SHP77 (cell line): ENCODE measurements at places on chromosomes 6 and 20.

GRCh38 chr6:24931718-24932691, 3.8 kb downstream of the RIPOR2 start:
- DNase-seq = no peak

GRCh38 chr6:27297857-27298730, 14.0 kb downstream of the POM121L2 start:
- no peak for DNase-seq

GRCh38 chr6:25675167-25675566, 23.2 kb downstream of the SCGN start:
- DNase-seq = no peak

GRCh38 chr6:45677381-45678284, 299.9 kb upstream of the SUPT3H start:
- no peak for DNase-seq

DNA sequence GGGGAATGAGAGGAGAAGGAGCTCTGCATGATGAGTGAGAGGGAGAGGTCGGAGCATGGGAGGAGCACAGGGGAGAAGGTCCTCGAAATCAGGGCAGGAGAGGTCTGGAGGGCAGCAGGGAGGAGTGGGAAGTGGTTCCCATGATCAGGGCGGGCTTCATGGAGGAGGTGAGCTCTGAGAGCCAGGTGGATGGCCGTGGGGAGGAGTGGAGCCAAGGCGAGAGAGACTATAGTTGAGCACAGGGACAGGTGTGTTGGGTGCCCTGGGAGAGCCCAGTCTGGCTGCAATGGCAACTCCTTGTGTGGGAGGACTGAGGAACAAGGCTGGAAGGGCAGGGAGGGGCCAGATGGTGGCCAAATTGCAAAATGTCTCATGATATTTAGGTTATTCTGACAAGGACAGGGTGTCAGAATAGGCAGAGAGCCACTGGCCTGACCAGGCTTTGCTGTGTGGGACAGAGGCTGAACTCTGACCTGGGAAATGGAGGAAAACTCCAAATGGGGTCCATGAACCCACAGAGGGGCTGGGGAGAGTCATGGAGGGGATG, 21.4 kb downstream of the TTBK1 start:
- DNase-seq = no peak

DNA sequence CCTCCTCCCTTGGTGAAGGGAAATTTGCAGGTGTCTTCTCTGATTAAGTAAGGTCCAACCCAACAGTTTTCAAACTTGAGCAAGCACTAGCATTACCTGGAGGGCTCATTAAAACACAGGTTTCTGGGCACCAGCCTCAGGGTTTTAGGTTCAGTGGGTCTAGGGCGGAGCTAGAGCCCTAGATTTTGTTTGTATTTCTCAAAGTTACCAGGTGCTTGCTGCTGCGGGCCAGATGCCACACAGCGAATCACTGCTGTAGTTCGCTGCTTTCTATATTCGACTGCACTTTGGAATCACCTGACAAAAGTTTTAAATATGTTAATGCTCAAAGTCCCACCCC, 869 bp downstream of the COL21A1 start:
- DNase-seq = no peak

- DNase-seq = no peak
These were observed 542.1 kb upstream of the MAN1A1 start for GRCh38 chr6:119891644-119892043.

- no peak for DNase-seq
These were observed 106.4 kb upstream of the CARMIL1 start for GRCh38 chr6:25172819-25173218.

DNA sequence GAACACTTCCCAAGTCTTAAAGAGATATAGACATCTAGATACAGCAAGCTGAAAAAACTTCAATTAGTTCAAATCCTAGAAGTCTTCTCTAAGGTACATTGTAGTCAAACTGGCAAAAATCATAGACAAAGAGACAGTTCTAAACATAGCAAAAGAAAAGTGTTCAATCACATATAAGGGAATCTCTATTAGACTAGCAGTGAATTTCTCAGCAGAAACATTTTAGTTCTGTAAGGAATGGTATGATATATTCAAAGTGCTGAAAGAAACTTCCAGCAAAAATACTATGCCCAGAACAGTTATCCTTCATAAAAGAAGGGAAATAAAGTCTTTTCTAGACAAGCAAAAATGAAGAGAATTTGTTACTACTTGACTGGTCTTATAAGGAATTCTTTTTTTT, 186.3 kb upstream of the SYNCRIP start:
- DNase-seq = no peak

- no peak for DNase-seq
These were observed 64.8 kb upstream of the RCAN2 start for GRCh38 chr6:46556053-46556452.

DNA sequence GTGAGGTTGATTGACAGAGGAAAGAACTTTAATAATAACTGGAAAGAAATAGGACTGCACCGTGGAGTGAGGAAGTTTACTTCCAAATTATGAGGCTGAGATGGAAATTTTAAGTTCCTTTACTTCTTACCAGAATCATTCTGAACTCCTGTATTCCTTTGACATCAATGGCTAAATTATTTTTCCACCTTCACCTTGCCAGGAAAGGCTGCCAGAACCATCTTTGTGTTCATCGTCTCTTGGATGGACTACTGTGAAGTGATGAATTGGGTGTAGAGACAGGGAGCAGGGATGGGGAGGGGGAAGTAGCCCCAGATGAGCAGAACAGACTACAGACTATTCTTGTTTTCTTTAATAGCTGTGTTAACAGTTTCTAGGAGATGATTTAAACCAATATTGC, 102.1 kb upstream of the CEP162 start:
- no peak for DNase-seq

- DNase-seq = no peak
These were observed 81.6 kb upstream of the EZR start for GRCh38 chr6:158900663-158901312.

GRCh38 chr6:34242252-34243130, 5.8 kb downstream of the HMGA1 start:
- no peak for DNase-seq

- DNase-seq = no peak
These were observed 8.0 kb downstream of the ZNF335 start for GRCh38 chr20:45964006-45964400.

DNA sequence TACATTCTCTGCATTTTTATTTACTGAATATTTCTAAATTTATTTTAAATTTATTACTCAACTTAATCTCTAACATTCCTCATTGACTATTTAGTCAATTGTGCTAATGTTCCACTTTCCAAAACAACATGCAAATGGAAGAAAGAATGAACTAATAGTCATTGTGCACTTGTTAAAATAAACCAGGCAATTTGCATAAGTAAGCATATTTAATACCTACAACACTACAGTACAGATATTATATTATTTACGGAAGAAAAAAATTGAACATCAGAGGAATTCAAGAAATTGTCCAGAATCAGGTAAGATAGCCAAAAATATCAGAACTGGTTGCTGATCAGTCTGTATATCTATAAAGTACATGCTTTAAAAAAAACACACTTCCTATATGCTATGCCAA, 320.5 kb downstream of the CENPW start:
- DNase-seq = no peak

GRCh38 chr6:36337814-36338213, 1.1 kb upstream of the BNIP5 start:
- no peak for DNase-seq

DNA sequence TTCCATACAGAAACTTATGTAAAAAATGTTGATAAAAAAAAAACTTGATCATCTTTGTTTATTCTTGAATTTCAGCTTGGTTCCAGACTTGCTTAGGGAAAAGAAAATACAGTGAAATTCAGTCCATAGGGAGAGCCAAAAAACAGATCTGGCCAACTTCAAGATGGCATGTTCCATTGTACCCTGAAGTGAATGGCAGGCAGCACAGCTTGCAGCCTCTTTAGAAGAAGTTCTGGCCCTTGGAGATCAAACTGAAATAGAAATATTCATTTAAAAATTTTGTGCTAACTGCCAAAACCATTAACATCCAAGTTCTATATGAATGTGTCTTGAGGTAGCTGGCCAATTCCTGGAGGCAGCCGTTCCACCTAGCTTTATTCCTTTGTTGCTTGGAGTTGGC, 448.4 kb downstream of the EPM2A start:
- no peak for DNase-seq

DNA sequence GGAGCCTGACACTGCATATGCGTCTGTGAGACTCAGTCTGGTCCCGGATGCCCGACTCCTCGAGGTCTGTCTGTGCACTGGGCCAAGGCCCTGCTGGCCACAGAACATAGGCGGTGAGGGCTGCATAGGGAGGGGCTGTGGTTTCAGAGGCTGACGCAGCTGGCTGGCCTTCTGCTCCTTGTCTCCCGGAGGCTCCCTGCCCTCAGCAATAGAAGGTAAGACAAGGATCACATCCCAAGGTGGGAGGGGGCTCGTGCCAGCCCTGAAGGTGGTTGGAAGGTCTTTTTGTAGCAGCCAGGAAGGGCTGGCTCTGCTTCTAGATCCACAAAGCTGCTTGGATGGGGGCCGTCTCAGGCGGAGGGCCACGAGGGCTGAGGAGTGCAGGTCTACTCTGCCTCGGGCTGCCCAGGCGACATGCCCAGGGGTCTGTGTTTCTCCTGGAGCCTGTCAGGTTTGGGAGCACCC, 239.8 kb upstream of the SULF2 start:
- DNase-seq = no peak

GRCh38 chr6:14423955-14424354, 306.4 kb downstream of the CD83 start:
- DNase-seq = no peak

DNA sequence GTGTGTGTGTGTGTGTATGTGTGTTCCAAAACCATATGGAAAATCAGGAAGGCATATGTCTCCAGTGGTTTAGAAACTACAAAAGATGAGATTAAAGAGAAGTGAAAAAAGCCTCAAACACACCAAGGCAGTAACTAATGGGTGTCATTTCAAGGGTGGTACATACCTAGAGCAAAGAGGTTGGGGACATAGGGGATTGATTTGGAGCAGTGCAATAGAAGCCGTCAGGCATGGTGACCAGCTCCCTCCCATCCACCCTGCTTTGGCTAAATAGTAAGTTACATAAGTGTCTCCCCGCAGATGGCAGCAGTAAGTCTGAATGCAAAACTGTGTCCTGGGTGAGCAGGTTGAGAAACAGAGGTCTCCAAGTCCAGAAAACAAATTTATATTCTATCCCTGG, 10.4 kb upstream of the ELMO2 start:
- DNase-seq = no peak

- no peak for DNase-seq
These were observed 46.9 kb upstream of the POPDC3 start for GRCh38 chr6:105226598-105227294.

GRCh38 chr6:41199552-41200246, 1.2 kb downstream of the TREML2 start:
- no peak for DNase-seq

GRCh38 chr6:111982681-111983080, 71.2 kb upstream of the CCN6 start:
- DNase-seq = no peak

DNA sequence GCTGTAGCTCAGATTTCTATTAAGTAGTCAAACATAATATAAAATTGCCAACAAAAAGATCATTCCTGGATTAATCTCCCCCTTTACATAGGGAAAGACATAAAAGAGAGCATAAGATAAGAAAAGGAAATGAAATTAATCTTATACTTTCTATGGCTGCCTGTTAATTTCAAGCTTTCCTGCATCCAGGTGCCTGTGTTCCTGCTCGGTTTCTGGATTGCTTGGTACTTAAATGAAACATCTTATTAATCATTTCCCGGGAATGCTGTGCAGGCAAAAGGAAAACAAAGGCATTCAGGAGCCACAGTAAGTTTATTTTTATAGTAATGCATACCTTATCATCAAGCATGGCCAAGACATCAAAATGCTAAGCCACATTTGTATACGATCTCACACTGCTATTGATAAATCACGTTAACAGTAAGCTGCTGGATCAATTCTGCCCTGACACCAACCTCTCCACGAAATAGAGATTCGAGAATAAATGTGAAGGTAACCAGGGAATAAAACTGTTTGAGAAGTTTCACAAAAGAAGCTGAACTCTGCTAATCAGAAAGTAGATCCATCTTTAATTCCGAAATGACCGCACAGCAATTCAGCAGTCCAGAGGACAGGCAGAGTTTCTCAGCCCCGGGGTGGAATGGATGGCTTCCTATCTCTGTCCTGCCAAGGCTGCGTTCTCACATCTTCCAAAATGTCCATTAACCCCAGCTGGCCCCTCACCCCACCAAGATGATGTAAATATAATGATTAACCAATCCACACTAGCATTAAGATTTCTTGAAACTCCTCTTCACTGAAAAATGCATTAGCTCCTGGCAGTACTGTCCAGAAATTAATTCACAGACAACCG, 32.6 kb upstream of the APCDD1L start:
- DNase-seq = no peak

DNA sequence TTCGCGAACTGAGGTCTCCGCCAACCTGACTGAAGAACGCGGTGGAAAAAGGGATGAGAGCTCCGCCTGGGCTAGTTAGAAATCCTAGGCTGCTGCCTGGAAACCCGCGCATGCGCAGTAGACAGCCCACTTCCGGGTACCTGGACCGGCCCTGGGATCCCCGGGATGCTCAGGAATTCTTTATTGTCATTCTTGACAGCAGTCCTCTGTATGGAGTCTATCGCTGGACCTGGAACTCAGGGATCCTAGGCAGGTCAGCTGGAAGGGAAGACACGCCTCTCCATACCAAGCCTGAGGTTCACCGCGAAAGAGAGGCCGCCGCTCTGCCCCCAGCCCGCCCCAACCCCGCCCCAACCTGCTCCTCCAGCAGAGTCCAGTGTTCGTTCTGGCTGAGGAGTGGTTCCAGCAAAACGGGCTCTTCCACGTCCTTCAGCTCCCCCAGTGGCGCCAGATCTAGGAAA, 1379.2 kb upstream of the DEFB115 start:
- peak; percentile 57 for DNase-seq

DNA sequence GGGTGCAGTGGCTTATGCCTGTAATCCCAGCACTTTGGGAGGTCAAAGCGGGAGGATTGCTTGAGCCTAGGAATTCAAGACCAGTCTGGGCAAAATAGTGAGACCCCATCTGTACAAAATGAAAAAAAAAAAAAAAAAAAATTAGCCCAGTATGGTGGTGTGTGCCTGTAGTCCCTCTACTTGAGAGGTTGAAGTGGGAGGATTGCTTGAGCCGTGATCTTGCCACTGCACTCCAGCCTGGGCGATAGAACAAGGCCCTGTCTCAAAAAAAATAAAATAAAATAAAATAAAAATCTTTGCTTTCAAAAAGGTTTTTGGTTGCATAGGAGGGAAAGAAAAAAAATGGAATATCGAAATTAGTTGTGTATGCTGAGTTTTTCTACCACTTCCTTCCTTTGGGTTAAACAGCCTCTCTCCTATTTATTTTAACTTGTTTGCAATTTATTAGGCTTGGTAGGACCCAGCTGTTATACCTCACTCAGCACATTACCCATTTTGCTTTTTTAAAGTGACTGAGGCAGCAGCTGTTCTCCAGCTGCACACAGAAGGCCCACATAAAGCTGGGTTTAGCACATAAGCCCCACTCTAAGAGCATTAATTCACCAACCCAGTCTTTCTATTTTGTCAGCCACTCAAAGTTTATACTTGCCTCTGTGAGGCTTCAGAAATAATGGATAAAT, 152.3 kb downstream of the ZFAND3 start:
- no peak for DNase-seq

DNA sequence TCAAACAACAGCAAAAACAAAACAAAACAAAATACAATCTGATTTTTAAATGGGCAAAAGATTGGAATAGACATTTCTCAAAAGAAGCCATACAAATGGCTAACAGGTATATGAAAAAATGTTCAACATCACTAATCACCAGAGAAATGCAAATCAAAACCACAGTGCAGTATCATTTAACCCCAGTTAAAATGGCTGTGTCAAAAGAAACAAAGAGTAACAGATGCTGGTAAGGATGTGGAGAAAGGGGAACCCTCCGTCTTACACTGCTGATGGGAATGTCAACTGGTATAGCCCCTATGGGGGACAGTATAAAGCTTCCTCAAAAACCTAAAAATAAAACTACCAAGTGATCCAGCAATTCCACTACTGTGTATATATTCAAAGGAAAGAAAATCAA, 10.9 kb upstream of the NELFCD start:
- DNase-seq = no peak
